NCI-H69 (cell line): ENCODE measurements at places on chromosomes 6 and 20.
A peak's percentile ranks its signal among the peaks of the same experiment; 100 is the strongest.

- DNase-seq, result no peak
These were observed 30.7 kb downstream of the STK38 start for GRCh38 chr6:36516559-36516958.

GRCh38 chr6:6586671-6587526, 1.6 kb upstream of the LY86 start:
- DNase-seq, result no peak

GRCh38 chr20:19725814-19726525, 32.1 kb upstream of the RIN2 start:
- DNase-seq, result no peak

GRCh38 chr20:64072498-64073063, 6.7 kb downstream of the RGS19 start:
- no peak for DNase-seq

DNA sequence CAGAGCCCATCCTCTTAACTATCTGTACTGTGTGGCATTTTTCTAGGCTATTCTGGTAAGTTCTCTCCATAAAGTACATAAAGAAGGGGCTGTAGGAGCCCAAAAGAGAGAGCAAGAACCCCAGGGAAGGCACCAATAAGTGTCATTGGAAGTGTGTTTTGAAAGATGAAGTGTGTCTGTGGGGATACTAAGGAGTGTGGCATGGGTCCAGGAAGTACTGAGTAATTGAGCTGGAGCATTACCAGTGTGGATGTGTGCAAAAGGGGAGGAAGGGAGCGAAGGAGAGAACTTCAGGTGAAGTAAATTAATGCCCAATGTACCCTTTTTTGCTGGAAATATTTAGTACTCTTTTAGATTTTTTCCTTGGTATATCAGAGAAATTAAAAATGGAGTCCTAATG, 63.9 kb downstream of the KCNS1 start:
- DNase-seq, result peak; percentile 39

GRCh38 chr6:43703512-43704429, 16.2 kb upstream of the MRPS18A start:
- peak; percentile 49 for DNase-seq

GRCh38 chr6:135782546-135782945, 69.0 kb upstream of the PDE7B start:
- DNase-seq, result no peak

- no peak for DNase-seq
These were observed 8.7 kb upstream of the GMEB2 start for GRCh38 chr20:63635431-63636141.

GRCh38 chr20:37987602-37988290, 45.5 kb downstream of the TTI1 start:
- DNase-seq, result no peak

GRCh38 chr6:13436399-13437217, 50.8 kb downstream of the GFOD1 start:
- DNase-seq, result peak; percentile 40

DNA sequence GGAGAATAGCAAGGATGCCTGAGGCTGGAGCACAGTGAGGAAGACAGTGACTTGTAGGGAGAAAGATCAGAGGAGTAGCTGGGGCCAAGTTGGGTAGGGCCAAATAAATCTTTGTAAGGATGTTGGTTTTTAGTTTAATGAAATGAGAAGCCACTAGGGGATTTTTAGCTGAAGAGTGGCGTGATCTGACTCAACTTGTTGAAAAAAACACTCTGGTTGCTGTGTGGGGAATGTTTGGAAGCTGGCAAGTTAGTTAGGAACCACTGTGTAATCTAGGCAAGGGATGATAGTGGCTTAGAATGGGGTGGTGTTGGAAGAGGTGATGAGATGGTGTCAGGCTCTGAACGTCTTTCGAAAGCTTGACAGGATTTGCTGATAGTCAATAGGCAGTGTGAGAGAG, 176.1 kb upstream of the HDDC2 start:
- no peak for DNase-seq

DNA sequence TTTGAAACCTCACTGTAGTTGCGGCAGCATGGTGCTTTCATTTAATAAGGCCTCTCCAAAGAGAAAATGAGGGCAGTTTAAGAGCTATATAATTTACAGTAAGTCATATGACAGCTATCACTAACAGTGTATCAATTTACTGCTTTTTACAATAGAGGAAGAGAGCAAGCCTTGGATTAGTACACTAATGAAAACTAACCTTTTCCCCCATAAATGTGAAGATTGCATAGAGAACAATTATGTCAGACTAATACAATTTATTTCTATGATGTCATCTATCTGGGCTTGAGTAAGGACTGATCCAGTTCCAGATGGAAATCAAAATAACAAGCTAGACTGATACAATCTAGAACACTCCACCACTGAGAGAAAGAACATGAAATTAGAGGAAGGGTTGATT, 78.1 kb upstream of the FAM83B start:
- peak; percentile 61 for DNase-seq

GRCh38 chr6:167513778-167514177, 188.9 kb downstream of the TTLL2 start:
- DNase-seq, result no peak

GRCh38 chr20:3842348-3842930, 4.2 kb upstream of the MAVS start:
- no peak for DNase-seq

GRCh38 chr6:13593720-13594119, 19.3 kb downstream of the SIRT5 start:
- no peak for DNase-seq

DNA sequence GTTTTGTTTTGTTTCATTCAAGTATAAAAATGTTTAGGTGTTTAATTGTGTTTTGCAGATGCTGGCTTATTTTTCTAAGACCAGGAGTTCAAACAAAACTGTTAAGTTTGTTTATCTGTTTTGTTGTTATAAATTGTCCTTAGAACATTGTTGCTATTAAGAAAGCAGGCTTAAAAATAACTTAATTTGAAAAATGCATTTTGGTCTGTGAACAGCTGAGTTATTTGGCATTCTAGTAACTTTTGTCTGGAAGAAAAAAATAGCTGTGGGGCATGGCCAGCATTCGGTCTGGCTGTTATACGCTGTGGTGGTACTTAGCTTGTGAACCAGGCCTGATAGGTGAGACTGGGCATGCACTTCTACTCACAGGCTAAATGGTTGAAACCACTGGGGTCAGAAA, 37.8 kb downstream of the SLX4IP start:
- DNase-seq, result no peak

GRCh38 chr6:118952683-118953082, 17.7 kb upstream of the MCM9 start:
- no peak for DNase-seq

- peak; percentile 31 for DNase-seq
These were observed 212.4 kb upstream of the LRFN2 start for GRCh38 chr6:40799296-40800140.

DNA sequence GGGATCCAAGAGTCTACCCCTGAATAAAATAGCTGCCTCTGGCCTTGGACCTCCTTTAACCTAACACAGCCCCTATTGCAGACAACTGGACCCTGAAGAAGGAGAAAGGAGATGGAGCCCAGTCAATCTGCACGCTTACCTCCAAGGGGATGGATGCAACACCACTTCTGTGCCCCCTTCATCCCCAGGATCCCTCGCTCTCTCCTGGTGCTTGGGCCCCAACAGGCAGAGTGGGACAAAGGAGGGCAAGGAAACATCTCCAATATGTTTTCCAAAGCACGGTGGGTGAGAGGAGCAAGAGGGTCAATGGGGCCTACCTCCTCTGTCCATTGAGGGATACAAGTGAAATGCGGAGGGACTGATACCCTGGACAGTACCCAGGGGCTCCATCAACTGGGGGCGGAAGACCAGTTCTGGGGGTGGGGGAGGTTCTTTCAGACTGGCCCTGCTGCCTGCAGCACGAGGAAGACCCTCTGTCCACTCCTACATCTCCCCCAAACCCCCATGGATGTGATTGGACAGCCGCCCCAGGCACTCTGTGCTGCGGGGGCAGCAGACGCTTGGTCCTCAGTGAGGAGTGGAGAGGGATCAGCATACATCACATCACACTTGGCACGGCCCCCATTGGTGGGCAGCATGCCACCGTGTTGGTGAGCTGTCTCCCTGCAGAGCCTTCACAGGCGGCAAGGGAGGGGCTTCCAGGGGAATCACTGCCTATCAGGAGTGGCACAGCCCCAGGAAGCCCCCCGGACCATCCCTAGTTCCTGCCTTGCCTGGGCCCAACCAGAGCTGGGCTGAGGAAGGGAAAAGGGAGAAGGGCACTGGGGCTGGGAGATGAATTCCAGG, 70.6 kb downstream of the MRPL14 start:
- DNase-seq, result no peak

DNA sequence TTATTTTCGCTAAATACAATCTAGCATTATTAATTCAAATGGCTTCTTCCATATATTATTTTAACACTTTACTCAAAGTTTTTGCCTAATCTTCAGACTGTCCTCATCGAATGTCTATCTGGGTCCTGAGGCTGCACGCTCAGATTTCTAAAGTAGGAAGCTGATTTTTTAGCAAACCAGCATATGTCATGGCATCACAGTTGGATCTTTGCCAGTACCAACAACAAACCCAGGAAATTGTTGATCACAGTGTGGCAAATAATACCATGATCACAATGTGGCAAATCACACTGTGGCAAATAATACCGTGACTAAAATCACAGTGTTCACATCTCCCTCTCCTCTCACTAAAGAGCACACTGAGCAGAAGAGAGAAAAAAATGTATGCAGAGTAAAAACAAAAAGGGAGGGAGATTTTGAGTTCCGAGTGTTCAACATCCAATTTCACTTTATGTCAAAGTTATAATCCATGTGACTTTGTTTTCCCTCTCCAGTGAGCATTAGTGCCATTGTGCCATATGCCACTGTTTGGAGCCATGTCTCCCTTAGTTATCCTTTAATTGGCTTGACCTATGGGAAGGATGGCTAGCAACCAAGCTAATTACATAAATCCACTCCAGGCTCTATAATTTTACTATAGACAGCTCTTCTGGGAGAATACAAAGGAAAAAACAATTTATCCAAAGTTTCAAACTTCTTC, 1059.6 kb downstream of the HACE1 start:
- peak; percentile 94 for DNase-seq

DNA sequence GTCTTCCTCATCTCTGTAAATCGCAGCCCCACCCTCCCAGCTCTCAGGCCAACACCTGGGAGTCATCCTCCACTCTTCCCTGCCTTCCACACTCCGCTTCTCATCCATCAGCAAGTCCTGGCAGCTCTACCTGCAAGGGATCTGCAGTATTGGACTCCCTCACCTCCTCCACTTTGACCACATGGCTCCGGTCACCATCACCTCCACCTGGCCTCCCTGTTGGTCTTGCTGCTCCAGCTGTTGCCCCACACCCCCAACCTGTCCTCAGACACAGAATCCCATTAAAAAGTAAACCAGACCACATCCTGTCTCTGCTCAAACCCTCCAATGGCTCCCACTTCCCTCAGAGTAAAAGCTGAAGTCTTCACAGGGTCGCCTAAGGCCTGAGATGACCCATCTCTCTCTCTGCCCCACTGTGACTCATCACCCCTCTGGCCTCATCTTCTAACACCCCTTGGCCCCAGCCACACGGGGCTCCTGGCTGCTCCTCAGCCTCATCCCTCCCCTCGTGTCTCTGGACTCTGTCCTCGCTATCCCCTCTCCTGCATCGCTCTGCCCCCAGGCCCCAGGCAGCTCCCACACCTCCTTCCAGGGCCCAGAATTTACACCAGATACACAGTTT, 185.1 kb upstream of the SULF2 start:
- DNase-seq, result no peak

DNA sequence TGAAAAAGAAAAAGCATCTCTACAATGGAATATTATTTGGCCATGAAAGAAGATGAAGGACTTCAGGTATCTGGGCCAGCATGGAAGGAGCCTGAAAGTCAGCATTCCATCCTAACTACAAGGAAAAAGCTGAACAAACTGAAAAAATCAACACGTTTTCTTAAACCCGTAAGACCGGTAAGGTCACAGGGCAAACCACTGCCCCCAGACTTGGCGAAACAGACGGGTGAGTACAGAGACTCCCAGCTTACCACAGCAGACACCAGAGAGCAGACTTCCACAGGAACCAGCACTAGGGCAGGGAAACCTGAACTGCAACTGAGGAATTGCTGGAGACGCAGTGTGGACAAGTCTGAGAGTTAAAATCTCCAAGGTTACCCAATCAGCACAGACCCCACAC, 31.4 kb downstream of the BEND3 start:
- no peak for DNase-seq

DNA sequence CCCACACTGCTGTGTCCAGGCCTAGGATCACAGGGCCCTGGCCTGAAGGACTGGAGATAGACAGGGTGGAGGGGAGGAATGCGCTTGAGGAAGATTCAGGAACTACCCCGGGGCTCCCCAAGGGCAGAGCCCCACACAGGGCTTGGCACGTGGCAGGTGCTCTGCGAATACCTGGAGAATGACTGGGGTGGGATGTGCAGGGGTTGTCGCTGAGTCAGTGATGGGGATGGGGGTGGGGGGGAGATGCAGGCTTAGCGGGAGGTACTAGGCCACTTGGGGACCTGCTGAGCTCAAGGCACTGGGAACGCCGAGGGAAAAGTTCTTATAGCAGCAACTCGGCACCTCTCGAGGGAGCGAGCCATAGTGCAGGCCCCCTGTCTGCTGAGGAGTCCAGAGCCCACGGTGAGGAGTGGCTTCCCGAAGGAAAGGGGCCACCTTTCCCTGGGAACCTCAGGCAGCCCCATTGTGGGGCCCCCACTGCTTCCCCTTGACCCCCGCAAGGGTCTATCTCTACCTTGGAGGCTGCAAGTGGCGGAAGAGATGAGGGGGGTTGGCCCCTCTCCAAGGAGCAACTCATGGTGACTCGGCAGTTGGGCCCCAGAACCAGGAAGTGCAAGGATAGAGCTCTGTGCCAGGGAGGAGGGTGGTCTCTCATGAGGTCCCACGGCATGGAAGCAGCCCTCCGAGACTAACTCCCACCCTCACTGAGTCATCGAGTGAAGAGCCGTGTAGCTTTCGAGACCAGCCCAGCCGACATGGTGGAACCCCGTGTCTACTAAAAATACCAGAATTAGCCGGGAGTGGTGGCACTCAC, 33.1 kb downstream of the SRC start:
- no peak for DNase-seq

- DNase-seq, result no peak
These were observed 128.1 kb upstream of the AKAP12 start for GRCh38 chr6:151111670-151112069.
